Astrocyte (in vitro differentiated cells and primary cell): ENCODE measurements at places on chromosomes 7 and 10. TPM values are rescaled to one million over a fixed set of nuclear protein-coding genes. Genes with fewer than 3 reads are reported as not detected.
A peak's percentile ranks its signal among the peaks of the same experiment; 100 is the strongest.

DNA sequence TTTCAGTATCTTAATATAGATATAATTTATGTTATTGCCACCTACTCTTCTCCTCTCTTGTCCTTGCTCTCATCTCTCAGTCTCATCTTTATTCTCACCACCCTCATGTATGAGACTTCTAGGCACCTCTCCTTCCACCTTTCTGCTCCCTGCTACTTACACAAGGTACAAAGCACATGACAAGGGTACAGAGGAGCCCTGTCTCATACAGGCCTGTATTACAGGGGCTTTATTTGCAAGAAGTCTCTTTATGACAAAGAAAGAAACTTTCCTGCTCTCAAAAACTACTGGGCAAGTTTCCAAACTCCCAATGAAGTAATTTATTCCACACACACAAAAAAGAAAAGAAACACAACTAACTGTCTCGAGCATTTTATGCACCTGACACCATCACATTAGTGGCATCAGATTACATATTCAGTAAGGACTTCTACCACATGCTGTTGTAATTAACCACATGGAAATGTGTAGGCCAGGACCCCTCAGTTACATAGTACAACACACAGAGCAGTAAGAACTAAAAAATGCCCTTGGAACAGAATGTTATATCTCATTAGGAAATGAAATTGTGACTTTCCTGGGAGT, 253.1 kb downstream of the FZD1 start:
- DNase-seq = peak; percentile 66

- no peak for DNase-seq
Measured at GRCh38 chr7:25392588-25393338, 164.5 kb upstream of the NPVF start.

DNA sequence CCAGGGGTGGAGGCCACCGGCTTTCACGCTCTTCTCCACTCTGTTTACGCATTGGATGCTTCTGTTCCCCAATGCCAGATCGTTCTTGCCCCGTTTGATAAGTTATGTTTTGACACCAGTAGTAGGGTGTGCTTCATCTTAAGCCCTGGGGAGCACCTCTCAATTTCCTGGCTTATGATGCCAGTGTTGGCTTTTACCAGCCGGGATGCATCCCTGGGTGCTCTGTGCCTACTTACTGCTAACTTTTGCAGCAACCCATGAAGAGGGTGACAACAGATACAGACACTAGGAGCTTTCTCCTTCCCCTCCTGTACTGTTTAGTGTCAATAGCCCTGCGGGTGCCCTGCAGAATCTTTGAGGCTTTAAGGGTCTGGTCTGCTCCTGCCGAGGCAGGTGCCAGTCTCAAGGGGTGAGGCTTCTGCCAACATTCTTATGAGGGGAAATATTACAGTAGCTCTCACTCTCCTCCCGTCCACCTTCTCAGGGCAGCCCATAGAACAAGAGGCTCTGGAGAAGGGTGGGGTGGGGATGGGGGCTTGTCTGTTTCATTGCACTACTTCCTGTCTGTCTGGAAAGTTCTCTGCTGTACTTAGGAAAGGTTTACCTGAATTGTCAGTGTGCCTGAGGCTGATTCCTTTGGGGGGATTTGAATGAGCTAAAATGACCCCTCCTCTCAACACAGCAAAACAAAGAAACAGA, 23.3 kb downstream of the ADCY1 start:
- DNase-seq = no peak

DNA sequence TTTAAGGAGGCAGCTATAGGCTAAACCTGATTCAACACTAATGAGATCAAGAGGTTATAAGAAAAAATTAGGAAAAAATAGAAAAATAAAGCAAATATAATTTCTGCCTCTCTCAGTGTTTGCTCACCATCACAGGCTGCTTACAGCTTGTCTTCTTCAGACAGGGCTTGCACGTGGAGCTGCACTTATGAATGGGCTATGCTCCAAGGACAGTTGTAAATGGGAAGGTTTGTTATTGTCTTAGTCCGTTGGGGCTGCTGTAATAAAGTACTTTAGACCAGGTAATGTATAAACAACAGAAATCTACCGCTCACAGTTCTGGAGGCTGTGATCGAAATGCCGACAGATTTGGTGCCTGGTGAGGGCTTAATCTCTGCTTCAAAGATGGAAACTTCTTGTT, 219.8 kb downstream of the NEBL start:
- DNase-seq = no peak

GRCh38 chr7:92904244-92905131, 68.1 kb upstream of the CDK6 start:
- DNase-seq = peak; percentile 98

The CPA2 gene
- total RNA-seq = not detected in 2 replicates

The GPR26 gene
- 0.09 TPM in 1 of 2 replicates, not detected in the other for total RNA-seq

DNA sequence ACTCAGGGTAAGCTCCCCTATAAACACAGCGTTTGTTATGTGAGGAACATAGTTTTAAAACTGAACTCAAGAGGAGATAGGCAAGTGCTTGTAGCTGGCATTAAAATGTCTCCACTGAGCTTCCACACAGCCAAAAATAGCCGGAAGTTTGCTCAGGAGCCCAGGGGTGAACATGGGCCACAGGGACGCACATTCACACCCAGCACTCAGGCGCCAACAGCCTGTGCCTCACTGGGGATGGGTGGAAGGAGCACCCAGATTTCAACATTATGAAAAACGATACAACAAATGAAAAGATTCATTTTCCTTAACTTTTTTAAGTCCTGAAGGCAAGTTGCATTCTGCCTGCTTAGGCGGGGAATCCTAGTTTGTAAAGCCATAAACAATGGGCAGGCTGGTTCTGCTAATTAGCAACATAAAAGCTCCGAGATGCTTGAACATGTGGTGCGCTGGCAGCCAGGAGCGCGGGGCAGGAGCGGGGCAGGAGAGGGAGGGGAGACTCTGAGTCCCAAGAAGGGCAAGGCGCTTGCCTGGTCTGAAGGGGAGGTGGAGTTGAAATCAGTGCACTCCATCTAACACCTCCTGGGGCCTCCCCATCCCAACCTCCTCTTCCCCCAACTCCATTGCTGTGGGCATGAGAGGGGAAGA, 235.9 kb downstream of the COBL start:
- no peak for DNase-seq

GRCh38 chr7:101953248-101953819, 135.9 kb downstream of the CUX1 start:
- peak; percentile 86 for DNase-seq

The CUL1 gene
- total RNA-seq = 56.3 and 60.2 TPM in 2 replicates

The PRKG1 gene
- total RNA-seq = 2.8 and 3.1 TPM in 2 replicates

- no peak for DNase-seq
Measured at GRCh38 chr10:23505797-23506465, 67.1 kb downstream of the OTUD1 start.

The LRRC61 gene
- total RNA-seq = 0.24 and 0.45 TPM in 2 replicates

- no peak for DNase-seq
Measured at GRCh38 chr7:54615-55014, 137.8 kb upstream of the FAM20C start.

The DUS4L gene
- 6.3 and 6.7 TPM in 2 replicates for total RNA-seq

The MRC1 gene
- total RNA-seq = 0.05 and 0.07 TPM in 2 replicates

The GDF2 gene
- not detected in 2 replicates for total RNA-seq

The PDGFA gene
- 47.1 and 52.9 TPM in 2 replicates for total RNA-seq

The SLC39A12 gene
- total RNA-seq = not detected in 2 replicates

DNA sequence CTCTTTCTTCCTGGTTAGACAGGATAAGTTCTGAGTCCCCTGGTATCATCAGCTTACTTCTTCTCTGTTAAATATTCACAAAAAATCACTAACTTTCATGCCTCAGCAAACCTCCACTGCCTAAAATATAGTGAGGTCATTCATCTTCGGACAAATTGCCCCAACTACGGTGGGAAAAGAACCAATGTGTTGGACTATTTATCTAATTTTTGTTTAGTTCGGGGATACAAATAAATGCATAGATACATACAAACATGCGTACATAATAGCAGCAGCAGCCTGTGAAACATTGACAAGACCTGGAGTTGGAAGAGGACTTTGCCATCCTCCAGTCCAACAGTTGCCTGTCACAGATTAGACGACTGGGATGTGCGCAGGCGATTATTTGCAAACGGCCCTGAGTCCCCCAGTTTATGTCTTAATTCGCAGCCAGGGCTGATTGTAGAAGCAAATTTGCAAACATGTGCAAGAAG, 51.5 kb downstream of the EGFR start:
- no peak for DNase-seq
